NCI-H187 (cell line): ENCODE measurements at places on chromosomes 2 and 18.

DNA sequence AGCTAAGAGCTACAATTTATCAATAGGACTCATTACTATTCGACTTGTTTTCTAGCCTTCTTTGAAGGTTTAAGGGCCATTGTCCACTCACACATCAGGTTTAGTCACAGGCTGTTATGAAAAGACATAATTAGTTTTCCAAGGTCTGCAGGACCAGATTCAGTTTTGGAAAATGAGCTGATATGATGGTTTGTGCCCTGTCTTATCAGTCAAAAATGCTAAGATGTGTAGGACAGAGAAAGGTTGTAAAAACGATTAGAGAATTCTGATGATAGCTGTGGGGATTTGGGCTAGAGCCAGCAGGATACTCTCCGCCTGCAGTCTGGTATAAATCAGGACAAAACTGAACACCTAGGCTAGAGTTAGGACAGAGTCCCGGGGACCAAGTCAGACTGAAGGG is 213.3 kb downstream of the LRRTM1 start:
- no peak for DNase-seq

- DNase-seq: no peak
These were observed 5.7 kb upstream of the HTR2B start for GRCh38 chr2:231130336-231131056.

- DNase-seq: no peak
These were observed 46.4 kb upstream of the SPP2 start for GRCh38 chr2:234003972-234004617.

GRCh38 chr2:201955702-201956141 is 77.9 kb upstream of the FZD7 start:
- DNase-seq: no peak

DNA sequence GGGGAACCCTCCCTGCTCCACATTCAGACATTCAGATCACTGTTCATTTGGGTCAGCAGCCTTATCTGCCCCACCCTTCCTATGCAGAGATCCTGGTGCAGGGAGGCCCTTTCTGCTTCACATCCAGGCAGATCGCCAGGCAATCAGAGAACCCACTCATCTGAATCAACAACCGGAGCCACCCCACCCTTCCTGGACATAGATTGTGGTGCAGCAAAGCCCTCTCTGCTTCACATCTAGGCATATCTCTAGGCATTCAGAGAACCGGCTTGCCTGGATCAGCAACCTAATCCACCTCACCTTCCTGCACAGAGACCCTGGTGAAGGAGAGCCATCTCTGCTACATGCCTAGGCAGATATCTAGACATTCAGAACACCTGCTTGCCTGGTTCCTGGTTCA is 184.5 kb upstream of the CNTNAP5 start:
- DNase-seq: no peak

GRCh38 chr2:164458792-164459191 is 162.5 kb downstream of the GRB14 start:
- DNase-seq: no peak

DNA sequence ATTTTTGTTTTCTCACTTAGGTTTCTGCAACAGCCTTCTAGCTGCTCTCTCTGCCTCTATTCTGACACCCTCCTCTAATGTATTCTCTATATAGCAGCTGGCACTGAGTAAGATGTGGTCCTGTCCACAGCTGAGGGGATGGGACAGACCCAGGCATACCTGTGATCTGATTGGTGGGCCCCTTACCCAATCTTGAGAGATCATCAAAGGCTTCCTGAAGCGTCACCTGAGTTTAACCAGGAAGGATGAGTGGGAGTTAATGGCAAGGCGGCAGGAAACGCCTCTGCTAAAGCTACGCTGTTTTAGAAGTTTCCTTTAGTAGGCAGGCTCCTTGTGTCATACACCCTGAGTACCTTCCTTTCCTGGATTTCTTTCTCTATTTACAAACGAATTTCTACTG is 5.7 kb upstream of the TET3 start:
- no peak for DNase-seq

DNA sequence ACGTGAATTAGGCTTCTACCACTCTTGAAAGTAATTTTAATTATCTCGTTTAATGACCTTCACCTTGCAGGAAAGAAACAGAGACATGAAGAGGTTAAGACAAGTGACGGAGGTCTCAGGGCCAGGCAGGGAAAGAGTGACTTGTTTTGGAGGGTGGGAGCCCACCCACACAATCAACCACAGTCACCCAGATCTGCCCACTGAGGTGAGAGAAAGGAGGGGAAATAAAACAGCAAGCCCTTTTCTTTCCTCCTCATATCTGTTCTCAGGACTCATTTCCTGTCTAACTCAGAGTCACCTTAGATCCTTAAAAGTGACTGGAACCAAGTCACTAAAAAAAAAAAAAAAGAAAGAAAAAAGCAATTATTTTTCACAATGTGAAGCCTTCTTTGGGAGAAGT is 26.8 kb downstream of the ATP8B1 start:
- DNase-seq: no peak

DNA sequence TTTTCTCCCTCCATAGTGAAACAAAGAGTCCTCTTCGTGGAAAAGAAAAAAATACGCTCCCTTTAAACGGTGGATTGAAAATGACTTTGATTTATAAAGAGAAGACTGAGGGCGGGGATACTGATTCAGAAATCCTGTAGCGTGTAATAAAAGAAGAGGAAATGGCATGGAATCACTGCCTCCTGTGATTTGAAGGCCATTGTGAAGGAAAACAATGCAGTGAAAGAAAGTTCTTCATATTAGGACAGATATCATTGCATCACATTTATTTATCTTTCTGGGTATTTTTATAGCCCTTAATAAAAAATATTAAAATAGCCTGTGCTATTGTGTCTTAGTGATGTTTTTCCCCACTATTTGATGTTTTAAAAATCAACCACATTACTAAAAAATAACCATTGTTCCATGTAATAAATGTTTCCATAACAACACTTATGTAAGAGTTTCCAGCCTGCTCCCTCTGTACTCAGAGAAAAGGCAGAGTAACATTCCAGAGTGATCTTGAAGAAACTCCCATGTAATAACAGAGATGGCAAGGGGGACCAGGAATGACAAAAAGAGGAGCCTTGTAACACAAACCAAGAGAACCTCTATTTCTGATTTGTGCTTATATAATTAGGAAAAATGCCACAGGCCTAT is 8.0 kb downstream of the MRPL33 start:
- DNase-seq: no peak

- no peak for DNase-seq
These were observed 859.3 kb upstream of the KLHL29 start for GRCh38 chr2:22525681-22526080.
